Karpas-422 (cell line): ENCODE measurements at places on chromosomes 11 and 22.

GRCh38 chr22:26642465-26643417, 14.6 kb upstream of the MIAT start:
- peak; percentile 46 for DNase-seq

GRCh38 chr11:77191823-77192495, 63.9 kb downstream of the MYO7A start:
- peak; percentile 93 for DNase-seq

GRCh38 chr11:96706761-96707160, 316.9 kb downstream of the JRKL start:
- DNase-seq: no peak

GRCh38 chr11:1708716-1709115, 11.7 kb downstream of the KRTAP5-6 start:
- DNase-seq: no peak

DNA sequence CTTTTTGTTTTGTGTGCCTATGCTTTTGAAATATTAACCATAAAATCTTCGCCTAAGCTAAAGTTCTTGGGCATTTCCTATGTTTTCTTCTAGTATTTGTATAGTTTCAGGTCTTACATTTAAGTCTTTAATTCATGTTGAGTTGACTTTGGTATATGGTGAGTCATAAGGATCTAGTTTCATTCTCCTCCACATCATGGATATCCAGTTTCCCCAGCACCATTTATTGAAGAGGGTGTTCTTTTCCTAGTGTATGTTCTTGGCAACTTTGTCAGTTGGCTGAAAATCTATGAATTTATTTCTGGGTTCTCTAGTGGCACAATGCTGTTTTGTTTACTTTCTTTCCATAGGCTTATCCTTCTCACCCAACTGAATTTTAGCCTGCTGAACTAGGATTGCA, 49.0 kb downstream of the CTSC start:
- no peak for DNase-seq

GRCh38 chr11:122741613-122742300, 86.2 kb downstream of the UBASH3B start:
- no peak for DNase-seq

GRCh38 chr22:26527574-26528465, 15.5 kb upstream of the TFIP11 start:
- no peak for DNase-seq

- no peak for DNase-seq
Observed at GRCh38 chr22:33917744-33918406, 2.4 kb downstream of the LARGE1 start.

GRCh38 chr11:119093942-119094815, 7.5 kb downstream of the DPAGT1 start:
- DNase-seq: peak; percentile 67

DNA sequence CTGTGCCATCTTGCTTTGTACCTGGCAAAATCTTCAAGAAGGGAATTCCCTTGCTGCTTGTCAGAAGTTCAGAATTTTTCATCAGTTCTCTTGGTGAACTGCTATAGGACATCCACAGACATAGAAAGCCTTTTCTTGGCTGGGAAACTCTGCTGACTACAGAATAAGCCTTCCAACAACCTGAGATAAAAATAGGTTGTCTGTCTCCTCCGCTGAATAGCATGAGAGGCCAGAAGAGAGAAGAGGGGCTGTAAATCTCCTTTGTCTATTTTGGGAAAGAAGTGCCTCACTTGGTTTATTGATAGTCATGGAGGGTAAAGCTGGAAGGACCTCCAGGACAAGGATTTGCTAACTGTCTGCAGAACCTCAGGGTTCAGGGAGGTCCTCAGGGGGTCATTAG, 48.2 kb downstream of the C11orf91 start:
- no peak for DNase-seq

GRCh38 chr11:1393038-1393710, 3.4 kb downstream of the BRSK2 start:
- no peak for DNase-seq
